ENCODE measurements at places on chromosomes 4 and X.

GRCh38 chrX:70613295-70613694, 168.7 kb downstream of the DLG3 start:
- no peak for DNase-seq

DNA sequence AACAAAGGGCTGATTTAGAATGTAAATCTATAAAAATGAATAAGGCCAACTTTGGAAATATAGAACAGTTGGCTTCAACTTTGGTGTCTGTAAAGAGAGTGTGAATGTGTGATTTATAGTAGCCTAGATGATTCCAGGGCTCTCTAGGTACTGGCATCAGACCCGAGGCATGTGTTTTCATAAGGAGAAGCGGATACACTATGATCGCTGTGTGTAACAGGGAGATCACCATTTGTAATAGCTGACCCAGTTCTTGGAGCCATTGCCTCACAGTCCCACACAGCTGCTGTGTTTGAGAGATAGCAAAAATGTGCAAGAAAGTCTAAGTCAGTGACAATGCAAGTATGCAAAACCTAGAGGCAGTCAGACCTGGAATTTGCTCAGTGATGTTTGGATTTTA, 135.1 kb downstream of the REPS2 start:
- DNase-seq, result no peak

GRCh38 chr4:125787707-125788106, 473.0 kb downstream of the FAT4 start:
- DNase-seq, result no peak

DNA sequence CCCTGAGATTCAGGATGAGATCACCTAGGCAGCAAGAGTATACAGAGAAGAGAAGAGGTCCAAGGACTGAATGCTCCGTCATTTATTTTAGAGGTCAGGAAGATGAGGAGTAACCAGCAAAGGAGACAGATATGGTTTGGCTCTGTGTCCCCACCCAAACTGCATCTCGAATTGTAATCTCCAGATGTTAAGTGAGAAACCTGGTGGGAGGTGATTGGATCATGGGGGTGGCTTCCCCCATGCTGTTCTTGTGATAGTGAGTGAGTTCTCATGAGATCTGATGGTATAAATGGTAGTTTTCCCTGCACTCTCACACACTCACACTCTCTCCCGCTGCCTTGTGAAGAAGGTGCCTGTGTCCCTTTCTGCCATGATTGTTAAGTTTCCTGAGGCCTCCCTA, 60.8 kb downstream of the MID1IP1 start:
- no peak for DNase-seq

DNA sequence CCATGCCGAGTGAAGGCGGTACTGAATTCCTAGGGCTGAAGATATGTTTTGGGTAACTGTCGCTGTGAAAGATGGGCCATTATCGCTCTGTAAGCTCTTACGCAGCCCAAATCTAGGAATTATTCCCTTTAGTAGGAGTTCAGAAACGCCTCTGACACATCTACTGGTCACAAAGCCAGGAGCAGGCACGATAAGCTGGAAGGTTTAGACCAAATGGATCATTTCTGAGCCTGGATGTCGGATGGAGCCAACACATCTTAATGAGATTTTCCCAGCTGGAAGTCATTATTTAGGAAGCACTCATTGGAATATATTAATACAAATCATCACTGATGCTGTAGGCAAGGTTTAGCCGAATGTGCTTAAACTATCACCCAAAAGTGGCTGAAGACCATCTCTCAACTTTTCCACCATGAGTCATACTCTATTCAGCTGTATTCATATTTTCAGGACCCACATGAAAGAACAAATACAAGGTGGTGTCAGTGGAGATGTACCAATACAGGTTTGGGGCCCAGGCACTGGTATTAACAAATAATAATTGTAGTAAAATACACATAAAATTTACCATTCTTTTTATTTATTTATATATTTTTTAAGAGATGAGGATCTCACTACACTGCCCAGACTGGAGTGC, 34.2 kb upstream of the ATRX start:
- DNase-seq, result no peak

Measured in activated CD8-positive, alpha-beta T cell treated with anti-CD3 and anti-CD28 coated beads for 36 hours (primary cell).